Activated CD4-positive, alpha-beta T cell treated with anti-CD3 and anti-CD28 coated beads, Interleukin-10, Interleukin-2, amounts not matched to agents 100 ng/mL and 50 ng/mL, durations not matched to agents 16 hours and 8 hours (primary cell): ENCODE measurements at places on chromosomes 16 and 17.

DNA sequence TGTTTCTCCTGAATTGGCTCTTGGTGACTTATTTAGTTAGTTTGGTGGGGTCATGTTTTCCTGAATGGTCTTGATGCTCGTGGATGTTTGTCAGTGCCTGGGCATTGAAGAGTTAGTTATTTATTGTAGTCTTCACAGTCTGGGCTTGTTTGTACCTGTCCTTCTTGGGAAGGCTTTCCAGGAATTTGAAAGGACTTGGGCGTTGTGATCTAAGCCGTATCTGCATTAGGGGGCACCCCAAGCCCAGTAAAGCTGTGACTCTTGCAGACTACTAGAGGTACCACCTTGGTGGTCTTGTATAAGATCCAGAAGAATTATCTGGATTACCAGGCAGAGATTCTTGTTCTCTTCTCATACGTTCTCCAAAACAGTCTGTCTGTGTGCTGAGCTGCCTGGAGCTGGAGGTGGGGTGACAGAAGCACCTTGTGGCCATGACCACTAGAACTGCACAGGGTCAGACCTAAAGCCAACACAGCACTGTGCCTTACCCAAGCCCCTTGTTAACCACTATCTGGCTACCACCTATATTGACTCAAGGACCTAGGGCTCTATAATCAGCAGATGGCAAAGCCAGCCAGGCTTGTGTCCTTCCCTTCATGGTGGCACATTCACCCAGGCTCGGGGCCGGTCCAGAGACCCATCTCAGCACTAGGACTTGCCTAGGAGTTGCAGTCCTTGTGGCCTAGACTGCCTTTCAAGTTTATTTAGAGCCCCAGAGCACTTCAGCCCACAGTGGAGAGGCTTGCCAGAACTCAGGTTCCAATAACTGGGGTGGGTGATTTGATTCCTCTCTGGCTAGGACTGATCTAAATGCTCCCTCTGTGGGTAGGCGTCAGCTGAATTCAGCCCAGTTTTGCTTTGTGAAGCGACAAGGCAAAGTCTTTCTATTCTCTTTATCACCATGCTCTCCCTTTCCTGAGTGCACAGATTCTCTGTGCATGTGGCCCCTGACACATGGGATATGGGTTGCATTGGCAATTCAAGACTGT, 11.0 kb downstream of the RNF135 start:
- no peak for DNase-seq

- no peak for DNase-seq
Measured at GRCh38 chr17:69654981-69655855, 240.7 kb downstream of the MAP2K6 start.

DNA sequence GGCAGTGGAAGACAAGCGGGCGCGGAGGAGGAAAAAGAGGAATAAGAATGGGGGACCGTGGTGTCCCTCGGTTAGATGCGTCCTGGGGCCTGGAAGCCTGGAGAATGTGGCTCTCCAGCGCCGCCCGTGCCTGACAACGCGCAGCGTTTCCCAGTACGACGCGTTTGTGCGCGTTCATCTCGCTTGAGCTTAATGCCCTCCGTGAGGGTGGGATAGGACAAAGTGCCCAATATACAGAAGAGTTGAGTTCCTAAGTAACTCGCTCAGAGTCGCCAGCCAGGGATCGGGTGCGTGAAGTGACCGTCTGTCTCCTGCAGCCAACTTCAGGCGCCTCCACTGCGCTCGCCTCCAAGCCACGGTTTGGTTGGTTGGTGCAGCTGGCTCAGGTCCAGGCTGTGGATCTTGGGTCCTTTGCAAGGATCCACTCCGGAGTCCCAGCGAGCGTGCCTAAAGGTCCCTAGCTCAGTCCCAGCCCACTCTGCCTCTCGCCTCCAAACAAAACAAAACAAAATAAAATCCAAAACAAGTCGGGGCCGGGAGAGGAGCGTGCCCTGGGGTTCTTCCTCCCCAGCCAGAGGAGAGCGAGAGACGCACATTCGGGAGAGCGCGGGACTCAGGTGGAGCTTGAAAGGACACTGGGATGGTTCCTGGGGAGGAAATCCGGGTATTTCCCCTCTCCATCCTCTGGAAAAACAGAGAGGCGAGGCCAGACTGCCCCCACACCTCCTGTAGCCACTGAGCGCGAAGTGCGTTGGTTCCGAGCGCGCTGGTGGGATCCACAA, 974 bp downstream of the GALR2 start:
- DNase-seq = no peak

- DNase-seq = no peak
Measured at GRCh38 chr16:76910931-76911330, 280.1 kb upstream of the MON1B start.
